ENCODE measurements at places on chromosomes 5 and 9.

- no peak for DNase-seq
Measured at GRCh38 chr9:121298016-121298538, 30.1 kb downstream of the GSN start.

- no peak for DNase-seq
Measured at GRCh38 chr5:9363026-9363425, 182.8 kb downstream of the SEMA5A start.

DNA sequence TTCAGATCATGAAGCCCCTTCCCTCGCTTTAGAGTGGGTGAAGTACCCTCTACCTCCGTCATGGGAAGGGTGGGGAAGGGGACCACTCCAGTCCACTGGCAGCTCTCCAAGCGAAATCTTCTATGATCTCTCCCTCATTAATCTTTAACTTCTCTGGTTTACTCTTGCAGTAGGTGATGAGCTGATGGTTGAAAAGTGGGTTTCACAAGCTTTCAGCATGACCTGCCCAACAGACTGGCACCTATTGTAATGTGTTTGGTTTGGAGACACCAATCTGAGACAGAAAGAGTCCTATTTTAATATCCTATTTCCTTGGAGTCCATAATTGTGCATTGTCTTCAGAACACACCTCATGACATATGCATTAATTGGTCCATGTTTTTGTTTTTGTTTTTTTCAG is 70.8 kb upstream of the TGFBR1 start:
- no peak for DNase-seq

- no peak for DNase-seq
Measured at GRCh38 chr9:101369286-101369685, 15.5 kb downstream of the BAAT start.

- no peak for DNase-seq
Measured at GRCh38 chr9:72615931-72616330, 94.5 kb downstream of the TMC1 start.

GRCh38 chr5:142634216-142635011 is 51.5 kb downstream of the FGF1 start:
- no peak for DNase-seq

GRCh38 chr5:113178073-113178779 is 201.6 kb downstream of the DCP2 start:
- no peak for DNase-seq

DNA sequence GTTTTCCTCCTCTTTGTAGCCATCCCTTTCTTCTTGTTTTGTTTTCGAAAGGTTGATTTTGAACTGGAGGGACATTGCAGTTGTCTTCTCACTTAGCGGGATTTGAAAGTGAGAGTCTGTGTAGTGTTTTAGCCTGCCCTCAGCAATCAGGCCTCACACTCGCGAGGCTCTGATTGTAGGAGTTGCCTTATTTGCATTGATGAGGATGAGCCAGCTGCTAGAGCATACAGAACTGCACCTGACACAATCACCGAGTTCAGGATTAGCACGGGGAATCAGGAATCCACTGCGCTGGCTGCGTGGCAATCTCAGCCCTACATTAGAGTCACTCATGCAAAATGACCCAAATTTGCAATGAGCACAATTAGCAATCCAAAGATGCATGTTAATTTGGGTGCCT is 122.5 kb upstream of the TMEM161B start:
- no peak for DNase-seq

DNA sequence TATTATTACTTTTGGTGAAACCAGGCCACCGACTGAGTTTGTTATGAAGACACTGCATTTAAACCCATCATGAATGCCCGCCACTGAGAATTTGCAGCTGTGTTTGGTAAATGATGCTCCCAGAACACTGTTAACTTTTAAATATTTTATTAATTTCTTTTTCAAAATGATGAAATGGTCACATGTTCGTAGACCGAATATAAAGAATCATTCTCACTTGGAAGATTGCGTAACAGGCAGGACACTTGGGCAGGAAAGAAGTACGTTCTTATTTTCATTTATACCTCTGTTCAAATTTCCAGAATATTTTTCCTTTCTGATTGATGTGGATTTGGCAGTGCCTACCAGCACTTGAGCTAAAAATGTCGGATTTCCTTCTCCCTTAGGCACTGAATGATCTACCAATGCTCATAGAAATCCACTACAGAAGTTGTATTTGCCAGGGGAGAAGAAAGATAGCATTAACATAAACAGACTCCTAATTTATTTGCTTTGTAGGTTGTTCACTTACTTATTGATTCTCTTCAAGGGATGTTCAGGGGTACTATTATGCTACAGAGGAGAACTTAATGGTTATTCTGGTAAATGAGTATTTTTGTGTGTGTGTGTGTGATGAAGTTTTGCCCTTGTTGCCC is 13.8 kb downstream of the CYFIP2 start:
- no peak for DNase-seq

GRCh38 chr9:73869264-73869663 is 627.9 kb upstream of the RORB start:
- no peak for DNase-seq

DNA sequence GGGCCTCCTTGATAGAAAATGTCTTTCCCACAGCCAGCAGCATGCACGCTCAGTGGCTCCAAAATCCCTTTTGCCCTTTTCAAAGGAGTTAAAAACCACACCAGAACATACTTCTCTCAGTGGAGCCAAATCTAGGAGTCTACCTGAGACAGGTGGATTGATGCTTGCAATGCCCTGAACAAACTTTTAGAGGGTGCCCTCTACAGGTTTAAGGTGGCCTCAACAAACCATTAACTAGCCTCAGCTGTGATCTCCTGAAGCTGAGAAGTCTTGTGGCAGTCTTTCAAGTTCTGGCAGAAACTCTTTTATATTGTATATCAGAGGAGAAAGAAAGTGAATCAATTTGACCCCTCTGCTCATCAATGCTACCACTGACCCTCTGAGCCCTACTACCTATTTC is 125.4 kb downstream of the MED27 start:
- DNase-seq, result peak; percentile 9

GRCh38 chr9:127848756-127849504 is 5.5 kb downstream of the ENG start:
- no peak for DNase-seq

DNA sequence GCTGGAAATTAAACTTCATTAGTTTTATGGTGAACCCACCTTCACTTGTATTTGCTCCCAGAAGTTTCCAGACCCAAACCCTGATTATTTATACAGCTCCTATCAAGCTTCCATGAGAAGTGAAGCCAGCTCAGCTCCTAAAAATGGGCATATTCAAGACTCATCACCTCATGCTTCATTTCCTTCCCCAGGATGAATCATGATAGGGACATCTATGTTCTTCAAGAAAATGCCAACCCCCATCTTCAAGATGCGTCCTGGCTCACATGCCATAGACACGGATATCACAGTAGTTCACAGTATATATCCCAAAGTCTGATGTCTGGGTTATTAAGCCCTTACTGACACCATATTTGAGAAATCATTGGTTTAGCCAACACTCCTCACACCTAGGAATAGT is 217.6 kb downstream of the NPR3 start:
- DNase-seq, result no peak

DNA sequence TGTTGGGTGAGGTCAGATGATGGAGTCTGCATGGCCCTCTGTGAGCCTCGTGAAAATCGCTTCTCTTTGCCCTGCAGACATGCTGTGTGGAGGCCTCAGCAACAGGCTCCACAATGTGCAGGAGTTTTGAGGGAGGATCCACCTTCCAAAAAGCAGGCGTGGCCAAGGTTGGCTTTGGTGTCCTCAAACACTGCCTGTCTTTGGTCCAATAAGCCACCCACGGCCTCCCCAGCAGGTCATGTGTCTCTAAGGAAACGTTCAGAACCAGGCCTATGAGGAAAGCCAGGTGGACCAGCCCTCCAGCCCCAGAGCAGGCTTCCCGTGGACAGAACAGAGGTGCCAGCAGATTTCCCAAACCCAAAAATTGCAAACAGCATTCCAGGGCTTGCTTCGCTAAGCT is 340.7 kb upstream of the IRX2 start:
- DNase-seq, result no peak

DNA sequence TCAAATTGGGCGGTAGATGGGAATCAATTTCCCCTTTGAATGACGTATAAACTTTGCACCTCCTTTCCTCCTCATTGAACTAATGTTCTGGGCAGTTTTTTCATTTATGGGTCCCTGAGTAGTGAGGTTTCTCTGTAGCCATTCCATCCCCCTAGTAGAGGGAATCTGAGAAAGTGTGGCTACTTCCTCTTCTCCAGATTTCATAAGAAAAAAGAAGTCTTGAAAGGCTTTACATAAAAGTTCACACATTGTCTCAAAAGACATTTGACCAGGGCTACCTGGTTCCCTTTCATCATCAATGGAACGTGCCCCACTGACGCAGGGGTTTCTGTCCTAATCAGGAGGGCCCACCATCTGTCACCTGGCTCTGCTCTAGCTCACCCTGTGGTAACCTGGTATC is 57.3 kb downstream of the CTSL start:
- no peak for DNase-seq

DNA sequence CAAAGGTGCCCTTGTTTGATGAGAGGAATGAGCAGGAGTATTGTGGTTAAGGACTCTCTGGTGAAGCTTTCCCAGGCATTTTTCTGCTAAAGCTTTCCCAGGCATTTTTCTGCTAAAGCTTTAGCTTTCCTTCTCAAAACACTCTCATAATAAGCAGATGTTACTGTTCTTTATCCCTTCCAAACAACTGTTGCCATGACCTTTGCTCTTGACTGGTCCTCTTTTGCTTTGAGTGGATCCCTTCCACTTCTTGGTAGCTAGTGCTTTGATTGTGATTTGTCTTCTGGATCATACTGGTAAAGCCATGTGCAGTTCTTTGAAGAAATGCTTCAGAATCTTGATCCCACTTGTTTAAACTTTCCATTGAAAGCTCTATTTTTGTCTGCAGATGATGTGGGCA is 85.8 kb downstream of the GPBP1 start:
- no peak for DNase-seq

DNA sequence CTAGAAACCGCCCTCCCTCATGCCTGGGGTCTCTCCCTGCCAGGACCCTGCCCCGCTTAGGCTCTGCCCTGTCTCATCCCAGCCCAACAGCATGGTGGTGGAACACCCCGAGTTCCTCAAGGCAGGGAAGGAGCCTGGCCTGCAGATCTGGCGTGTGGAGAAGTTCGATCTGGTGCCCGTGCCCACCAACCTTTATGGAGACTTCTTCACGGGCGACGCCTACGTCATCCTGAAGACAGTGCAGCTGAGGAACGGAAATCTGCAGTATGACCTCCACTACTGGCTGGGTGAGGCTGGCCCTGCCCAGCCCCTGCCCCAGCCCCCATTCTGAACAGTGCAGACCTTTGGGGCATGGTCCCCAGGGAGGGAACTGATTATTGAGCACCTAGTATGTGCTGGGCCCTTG is 33.9 kb downstream of the GSN start:
- DNase-seq, result no peak

DNA sequence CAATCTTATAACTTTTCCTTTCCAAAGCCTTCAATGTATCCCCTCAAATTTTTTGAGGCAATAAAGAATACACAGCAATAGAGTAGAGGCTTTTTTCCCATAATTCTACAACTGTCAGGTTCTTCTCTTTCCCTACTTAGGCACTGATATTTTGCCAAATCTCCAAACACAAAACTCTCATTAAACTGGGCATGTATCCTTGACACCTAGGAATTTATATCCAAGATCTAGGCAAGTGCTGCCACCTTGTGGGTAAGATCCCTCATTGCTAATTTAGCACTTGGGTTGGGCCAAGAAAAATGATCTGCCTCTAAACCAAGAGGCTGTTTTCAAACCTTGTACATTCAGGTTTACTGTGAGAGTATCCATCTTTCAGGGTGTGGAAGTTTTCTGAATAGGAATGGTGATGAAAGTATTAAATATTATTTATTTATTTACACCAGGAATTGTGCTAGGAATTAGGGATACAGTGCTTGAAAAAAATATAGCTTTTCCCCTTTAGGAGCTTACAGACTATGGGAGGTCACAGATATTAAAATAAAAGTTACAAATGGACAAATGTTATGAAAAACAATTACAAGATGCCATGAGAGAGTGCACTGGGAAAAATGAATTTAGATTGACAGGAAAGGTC is 17.6 kb downstream of the TSTD2 start:
- DNase-seq, result peak; percentile 85

DNA sequence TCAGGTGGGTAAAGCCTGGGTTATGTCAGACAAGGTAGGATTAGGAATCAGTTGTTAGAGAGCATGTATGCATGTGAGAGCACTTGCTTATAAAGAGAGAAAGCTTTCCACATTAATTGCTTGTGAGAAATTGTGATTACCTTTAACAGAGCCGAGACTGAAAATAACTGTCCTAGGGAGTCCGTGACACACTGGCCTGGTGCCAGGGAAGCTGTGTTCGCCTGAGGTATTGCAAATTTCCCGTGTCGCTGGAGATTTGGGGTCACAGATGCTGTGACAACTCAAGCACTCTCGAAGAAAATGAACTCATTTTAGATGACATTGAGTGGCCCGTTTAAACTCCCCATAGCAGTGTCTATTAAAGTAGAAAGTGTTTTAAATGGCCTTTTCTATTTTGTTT is 9.6 kb downstream of the SLC1A1 start:
- DNase-seq, result peak; percentile 52

- no peak for DNase-seq
Measured at GRCh38 chr9:122173670-122174069, 14.0 kb downstream of the MORN5 start.

DNA sequence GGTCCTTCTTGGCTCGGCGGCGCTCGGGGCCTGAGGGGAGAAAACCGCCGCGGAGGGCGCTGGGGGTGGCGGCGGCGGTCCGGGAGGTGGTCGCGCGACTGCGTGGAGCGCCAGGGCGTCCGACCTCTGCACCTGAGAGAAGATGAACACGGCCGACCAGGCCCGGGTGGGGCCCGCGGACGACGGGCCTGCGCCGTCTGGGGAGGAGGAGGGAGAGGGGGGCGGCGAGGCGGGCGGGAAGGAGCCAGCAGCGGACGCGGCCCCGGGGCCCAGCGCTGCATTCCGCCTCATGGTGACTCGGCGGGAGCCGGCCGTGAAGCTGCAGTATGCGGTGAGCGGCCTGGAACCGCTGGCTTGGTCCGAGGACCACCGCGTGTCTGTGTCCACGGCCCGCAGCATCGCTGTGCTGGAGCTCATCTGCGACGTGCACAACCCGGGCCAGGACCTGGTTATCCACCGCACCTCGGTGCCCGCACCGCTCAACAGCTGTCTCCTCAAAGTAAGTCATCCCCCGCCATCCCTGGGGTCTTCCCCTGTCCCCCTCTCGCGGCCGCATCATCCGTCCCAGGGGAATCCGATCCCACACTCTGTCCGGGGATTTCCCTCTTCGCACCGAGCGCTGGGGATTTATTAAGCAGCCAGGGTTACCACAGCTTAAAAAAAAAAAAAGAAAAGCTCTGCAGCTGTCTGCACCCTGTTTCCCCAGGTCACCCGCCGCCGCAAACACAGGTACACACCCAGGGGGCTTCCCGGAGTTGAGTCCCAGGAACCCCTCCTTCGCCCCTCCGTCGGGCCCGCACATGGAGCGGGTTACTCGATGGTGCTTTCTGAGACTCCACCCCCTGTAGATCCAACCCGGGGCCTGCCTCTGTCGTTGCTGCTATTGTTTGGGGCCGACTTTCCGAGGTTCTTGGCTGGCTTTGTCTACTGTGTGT is at the start of gene GTF3C4:
Gene GTF3C4 (plus strand): TSS at position 8 of the 935 bp plus-strand sequence. CDS start 135 bp downstream, at position 143.
- peak; percentile 65 for DNase-seq

DNA sequence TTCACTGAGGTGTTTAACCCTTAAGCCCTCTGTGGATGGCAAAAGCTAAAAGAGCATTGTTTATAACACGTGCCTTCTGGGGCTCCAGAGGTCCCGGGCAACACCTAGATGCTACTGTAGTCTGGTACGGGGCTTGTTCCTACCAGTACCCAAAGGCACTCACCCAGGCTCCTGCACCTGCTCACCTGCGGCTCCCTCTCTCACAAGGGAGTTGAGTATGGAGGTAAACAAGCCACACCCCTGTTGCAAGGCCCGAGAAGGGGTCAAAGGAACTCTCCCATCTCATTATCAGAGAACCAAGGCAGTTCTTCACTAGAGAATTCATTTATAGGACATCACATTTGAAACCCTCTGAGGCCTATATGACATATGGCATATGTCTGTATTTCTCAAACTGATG is 53.4 kb upstream of the IL6ST start:
- DNase-seq, result no peak
